Sciatic nerve (tissue), 2 donors: ENCODE measurements at places on chromosomes 1 and 21. TPM values are rescaled to one million over a fixed set of nuclear protein-coding genes. Genes with fewer than 3 reads are reported as not detected.
A peak's percentile ranks its signal among the peaks of the same experiment; 100 is the strongest.

Gene PAFAH2
- 11.5 TPM for total RNA-seq

Gene ENO1
- total RNA-seq = 371 TPM

Gene TFF2
- not detected for total RNA-seq

Gene IGSF9
- 0.18 TPM for total RNA-seq

- peak; percentile 68 for DNase-seq
Observed at GRCh38 chr21:46297338-46298271, 11.5 kb downstream of the YBEY start.

DNA sequence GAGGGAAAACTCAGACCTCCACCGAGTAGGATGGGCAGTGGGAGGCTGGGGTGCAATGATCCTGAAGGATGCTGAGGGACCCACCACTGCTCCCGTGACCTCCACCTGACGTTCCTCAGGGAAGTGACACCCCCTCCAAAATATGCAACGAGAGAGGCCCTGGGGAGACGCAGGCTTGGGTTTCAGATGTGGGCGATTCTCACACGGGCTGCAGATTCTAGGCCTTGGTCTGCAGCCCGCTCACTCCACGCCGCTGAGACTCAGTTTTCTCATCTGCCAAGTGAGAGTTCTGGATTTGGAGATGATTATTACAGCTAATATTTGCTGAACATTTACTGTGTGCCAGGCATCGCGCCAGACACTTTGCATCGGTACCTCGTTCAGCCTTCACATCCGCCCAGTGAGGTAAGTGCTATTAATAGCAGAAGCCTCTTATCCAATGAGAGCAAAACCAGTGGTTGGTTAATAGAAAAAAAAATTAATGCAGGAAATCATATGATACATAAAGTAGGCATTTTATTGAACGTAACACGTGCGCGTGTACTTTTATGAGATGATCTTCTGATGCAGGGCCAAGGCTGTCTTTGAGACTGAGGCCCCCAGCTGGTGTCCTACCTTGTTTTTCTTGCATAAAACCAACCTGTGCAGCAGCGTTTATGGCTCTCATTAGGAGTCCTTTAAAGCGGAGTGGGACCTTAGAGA lies 102.0 kb upstream of the RUNX3 start:
- no peak for DNase-seq

DNA sequence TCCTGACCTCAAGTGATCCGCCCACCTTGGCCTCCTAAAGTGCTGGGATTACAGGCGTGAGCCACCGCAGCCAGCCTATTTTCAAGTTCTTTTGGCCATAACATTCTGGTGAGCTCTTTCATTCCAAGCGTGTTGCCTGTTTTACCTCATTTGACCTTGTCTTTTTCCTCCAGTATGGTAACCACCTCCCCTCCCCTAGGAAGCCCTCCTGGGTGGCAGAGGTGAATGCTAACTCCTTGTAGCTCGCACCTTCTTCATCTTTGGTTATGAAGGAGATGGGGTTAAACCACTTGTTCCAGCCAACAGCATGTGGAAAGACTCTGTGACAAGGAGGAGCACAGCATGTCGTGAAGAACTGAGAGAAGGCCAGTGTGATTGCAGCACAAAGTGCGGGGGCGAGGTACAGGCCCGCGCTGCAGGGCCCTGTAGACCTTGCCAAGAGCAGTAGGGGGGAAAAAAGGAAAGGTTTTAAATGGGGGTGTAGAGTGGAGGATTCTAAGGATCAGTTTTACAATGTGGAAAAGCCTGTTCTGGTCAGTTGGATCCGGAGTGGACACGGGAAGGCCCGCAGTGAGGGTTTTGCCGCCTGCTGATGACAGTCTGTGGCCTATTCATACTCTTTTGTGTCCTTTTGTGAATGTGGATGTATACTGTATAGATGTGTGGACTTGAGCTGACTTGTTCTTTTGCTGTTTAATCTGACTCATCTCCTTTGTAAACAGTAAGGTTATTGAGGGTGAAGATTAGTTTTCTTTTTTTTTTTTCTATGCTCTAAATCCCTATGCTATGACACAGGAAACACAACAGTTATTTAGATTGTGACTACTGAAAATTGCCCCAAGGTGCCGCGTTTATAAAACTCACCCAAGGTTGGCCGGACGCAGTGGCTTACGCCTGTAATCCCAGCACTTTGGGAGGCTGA lies 7.5 kb upstream of the ZNF436 start:
- peak; percentile 64 for DNase-seq

GRCh38 chr1:26953374-26953773 lies 6.9 kb downstream of the KDF1 start:
- DNase-seq = no peak
